ENCODE measurements at places on chromosomes 7 and 10.

GRCh38 chr7:121138262-121138933, 149.9 kb downstream of the CPED1 start:
- no peak for DNase-seq

DNA sequence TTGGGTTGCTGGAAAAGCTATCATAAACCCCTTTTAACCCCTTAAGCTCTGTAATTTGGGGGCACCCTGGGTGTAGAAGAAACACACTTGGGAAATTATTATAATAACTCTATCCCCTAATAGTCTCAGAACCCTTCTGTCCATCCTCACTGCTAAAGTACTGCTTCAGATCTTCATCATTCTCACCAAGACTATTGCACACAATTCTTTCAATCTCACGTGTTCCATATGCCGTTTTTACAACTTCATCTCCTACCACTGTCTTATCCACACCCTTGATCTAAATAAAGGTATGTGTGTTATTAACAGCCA, 15.8 kb downstream of the ANKRD22 start:
- DNase-seq, result no peak

DNA sequence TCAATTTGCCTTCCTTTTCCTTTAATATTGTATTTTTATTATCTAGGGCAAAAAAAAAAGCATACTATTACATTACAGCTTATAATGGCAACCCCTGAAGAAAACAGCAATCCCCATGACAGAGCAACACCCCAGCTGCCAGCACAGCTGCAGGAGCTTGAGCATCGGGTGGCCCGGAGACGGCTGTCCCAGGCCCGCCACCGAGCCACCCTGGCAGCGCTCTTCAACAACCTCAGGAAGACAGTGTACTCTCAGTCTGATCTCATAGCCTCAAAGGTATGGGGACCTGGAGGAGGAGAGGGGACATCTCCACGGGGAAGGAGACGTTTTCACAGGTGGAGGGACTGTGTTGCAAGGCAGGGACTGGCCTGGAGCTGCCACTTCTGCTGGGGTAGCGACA, 6.8 kb downstream of the STRA8 start:
- DNase-seq, result no peak

DNA sequence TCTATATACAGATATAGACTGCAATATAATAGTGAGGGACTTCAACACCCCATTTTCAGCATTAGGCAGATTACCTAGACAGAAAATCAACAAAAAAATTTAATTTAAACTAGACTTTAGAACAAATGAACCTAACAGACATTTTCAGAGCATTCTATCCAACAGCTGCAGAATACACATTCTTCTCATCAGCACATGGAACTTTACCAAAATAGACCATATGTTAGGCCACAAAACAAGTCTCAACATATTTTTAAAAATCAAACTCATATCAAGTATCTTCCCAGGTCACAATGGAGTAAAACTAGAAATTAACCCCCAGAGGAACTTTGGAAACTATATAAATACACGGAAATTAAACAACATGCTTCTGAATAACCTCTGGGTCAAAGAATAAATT, 169.6 kb downstream of the MTERF1 start:
- DNase-seq, result no peak

DNA sequence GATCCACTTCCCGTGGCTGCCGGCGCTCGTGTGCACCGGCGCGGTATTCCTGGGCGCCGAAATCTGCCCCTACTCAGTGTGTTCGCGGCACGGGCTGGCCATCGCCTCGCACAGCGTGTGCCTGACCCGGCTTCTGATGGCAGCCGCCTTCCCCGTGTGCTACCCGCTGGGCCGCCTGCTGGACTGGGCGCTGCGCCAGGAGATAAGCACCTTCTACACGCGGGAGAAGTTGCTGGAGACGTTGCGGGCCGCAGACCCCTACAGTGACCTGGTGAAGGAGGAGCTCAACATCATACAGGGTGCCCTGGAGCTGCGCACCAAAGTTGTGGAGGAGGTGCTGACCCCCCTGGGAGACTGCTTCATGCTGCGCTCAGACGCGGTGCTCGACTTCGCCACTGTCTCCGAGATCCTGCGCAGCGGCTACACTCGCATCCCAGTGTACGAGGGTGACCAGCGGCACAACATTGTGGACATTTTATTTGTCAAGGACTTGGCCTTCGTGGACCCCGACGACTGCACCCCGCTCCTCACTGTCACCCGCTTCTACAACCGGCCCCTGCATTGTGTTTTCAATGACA, 1.3 kb downstream of the CNNM1 start:
- no peak for DNase-seq

DNA sequence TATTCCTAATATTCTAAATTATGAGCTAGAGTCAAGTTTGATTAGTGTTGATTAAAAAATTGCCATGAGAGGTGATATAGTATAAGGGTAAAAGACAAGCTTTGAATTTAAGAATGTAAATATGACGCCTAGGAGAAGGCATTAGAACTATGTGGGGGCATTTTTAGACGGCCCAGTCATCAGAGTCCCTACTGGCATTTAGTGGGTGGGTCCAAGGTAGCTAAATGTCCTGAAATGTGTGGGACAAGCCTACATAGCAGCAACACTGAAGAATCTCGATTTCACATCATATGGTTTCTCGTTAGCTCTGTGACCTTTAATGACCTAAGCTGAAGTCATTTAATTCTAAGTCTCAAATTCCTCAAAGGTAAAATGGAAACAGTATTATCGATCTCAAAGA, 133.5 kb downstream of the SGMS1 start:
- no peak for DNase-seq

GRCh38 chr7:111101856-111102646, 11.1 kb downstream of the LRRN3 start:
- no peak for DNase-seq

DNA sequence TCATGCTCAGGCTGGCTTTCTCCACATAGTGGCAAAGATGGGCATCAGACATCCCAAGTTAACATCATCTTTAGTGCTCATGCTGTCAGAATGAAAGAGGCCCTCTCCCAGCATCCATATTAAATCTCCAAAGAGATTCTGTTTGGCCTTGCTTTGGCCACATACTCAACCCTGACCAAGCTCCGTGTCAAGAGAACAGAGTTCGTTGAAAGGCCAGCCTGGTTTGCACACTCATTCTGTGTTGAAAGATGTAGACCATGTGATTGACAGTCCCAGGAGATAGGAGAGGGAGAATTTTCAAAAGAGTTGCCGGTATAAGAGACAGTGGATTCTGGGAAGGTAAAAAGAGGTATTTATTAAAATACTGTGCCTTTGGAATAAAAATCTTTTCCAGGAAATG, 19.7 kb downstream of the MET start:
- no peak for DNase-seq

- no peak for DNase-seq
Measured at GRCh38 chr7:38299275-38299931, 26.0 kb upstream of the TARP start.

DNA sequence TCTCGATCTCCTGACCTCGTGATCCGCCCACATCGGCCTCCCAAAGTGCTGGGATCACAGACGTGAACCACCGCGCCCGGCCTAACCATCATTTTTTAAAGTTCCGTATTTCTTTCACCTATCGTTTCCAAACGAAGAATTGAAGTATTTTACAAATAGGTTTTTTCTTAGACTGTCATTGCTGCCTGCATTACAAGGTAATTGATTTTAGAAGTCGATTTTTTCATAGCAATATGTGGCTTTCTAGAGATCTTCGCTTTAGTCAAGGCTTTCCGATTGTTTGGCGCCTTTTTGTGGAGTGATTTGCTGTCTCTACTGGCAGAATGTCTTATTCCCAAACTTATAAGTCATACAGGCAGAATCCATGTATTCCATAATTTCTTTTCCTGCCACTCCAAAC, 109.2 kb downstream of the TRIL start:
- no peak for DNase-seq

- DNase-seq, result no peak
Measured at GRCh38 chr7:152862006-152862405, 102.5 kb downstream of the ACTR3B start.

DNA sequence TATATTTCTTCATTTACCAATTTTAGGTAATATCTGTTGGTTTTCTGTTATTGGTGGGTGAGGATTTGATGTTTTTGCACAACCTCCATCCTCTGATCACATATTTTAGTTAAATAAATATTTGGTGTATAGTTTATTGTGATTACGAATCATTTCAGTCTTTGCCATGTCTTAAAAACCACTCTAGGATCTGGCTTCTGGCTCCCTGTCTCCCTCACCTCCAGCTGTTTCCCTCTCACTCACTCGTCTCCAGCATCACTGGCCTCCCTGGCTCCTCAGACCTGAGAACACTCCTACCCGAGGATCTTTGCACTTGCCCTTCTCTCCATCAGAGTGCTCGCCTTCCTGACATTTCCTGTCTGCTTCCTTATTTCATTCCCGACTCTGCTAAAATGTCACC, 50.7 kb upstream of the NRF1 start:
- DNase-seq, result no peak

DNA sequence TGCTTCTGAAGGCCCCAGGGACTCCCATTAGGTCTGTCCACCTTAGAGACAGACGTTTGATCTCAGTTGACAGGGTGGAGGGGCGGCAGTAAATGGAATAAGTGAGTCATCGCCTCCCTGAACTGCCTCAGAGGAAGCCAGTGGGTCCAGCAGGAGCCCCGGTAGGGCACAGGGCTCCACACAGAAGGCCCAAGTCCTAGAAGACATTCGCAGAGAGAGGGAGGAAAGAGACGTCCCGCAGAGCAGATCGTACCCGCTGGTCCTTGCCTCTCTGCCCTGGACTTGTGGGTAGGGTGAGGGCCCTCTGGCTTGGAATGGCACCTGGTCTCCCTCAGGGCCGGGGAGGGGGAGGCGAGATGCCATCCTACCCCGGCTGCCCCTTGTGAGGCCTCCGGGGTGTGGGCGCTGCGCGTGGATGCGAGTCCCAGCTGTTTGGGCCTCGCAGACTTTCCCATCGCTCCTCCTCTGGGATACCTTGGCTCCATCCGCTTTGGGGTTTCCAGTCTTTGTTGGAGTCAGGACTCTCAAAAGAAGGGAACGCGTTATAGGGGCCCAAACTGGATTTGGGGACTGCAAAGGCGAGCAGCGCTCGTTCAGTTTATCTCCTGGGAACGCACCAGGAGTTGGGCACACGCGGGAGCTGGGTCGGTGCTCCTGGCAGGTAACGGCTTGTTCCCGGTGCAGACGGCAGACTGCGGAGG, 5.1 kb downstream of the TLX1 start:
- no peak for DNase-seq

- DNase-seq, result no peak
Measured at GRCh38 chr10:17669185-17669872, 25.4 kb downstream of the STAM start.

GRCh38 chr7:46285878-46286277, 364.8 kb upstream of the IGFBP3 start:
- no peak for DNase-seq

DNA sequence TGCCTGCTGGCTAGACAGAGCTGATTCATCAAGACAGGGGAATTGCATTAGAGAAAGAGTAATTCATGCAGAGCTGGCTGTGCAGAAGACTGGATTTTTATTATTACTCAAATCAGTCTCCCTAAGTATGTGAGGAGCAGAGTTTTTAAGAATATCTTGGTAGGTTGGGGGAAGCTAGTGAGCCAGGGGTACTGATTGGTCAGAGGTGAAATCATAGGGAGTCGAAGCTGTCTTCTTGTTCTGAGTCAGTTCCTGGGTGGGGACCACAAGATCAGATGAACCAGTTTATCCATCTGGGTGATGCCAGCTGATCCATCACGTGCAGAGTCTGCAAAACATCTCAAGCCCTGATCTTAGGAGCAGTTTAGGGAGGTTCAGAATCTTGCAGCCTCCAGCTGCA, 39.8 kb downstream of the FOXI2 start:
- no peak for DNase-seq

DNA sequence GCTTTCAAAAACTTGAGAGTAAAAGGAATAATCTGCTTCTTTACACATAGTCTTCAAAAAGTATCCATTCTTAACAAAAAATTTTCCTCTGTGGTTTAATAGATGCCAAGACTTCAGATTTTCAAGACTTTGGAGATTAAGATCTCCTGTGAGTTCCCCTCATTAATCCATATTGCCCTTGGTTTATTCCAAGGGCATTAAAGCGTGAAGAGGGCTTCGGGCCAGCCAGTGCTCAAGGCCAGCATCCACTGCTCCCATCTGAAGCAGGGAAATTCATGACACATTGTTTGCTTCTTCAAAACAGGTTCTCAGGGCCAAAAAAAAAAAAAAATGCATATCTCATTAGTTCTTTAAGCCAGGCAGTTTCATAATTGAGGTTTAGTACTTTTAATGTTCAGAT, 137.3 kb upstream of the RHOBTB1 start:
- no peak for DNase-seq

DNA sequence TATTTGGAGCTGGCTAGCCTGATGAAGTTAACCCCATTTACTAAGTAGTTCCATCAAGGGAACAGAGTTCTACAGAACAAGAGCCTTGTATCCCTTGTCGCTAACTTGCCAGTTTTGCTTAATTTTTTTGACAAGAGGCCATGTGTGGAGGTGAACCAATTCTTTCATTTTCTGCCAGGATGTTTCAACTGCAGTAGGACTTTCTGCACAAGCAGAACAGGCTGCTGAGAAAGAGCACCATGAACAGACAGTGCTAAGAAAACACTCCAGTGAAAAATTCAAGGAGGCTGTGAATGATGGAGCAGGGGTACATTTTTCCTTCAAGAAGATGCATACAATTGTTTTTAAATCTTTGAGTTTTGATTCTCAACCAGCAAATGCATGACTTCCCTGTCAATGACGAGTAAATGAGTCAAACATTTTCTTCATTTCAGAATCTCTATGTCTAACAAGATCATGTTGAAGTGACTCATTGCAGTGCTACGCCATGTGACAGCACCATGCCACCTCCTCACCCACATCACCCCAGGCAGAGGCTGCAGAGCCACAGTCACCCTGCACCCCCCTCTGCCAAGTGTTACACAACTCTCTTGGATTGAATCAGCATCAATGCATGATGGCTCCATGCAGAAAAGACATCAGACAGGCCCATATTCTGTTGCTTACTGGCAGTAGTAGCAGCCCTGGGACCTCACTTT, 193.1 kb downstream of the COBL start:
- DNase-seq, result peak; percentile 54

DNA sequence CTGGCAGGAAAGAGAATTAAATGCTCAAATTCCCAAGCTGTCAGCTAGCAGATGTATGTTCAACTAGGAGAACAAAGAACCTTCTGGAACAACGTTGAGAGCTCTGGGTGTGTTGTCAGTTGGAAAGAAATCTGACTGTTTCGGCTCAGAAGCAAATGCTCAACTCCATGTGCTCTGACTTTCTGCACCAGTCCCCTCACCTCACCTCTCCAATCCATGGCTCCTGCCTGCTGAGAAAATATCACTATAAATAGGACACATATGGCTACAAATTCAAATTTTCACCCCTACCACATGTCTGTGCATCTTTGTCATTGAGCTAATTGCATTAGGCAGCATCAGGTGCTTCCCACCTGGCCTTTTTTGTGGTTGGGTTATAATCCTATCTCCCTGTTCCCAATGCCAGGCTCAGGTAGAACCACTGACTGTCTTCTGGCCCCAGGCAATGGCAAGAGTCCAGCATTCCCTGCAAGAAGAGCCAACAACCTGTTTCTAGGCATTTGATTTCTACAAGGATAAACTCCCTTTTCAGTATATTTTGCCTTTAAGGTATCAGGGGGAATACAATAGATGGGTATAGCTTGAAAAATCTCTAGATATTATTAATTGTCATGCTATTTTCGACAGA, 142.6 kb upstream of the LSM8 start:
- DNase-seq, result no peak
